Cardiac muscle cell (in vitro differentiated cells and primary cell): ENCODE measurements at places on chromosomes 7 and 10. TPM values are rescaled to one million over a fixed set of nuclear protein-coding genes. Genes with fewer than 3 reads are reported as not detected.

DNA sequence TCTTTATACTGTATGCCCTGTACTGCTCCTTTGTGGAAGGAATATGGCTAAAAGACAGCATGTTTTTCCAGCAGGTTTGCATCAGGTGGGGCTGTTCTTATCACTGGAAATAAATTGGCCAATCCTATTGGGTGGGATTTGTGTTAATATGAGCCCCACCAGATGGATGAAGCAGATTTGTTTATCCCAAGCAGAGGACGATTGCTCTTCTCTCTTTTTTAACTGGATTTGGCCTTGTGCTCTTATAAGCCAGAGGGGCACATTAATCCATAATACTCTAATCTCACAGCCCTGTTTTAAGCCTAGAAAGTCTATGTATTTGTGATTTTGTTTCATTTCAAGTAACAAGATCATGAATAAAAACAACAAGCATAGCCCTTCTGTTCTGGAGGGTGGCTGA, 240.1 kb upstream of the ADARB2 start:
- no peaks in the 10 kb centered on the region for H3K36me3 ChIP-seq
- no peak overlapping the region for H3K27ac ChIP-seq
- H3K4me3 ChIP-seq: no peak overlapping the region

DNA sequence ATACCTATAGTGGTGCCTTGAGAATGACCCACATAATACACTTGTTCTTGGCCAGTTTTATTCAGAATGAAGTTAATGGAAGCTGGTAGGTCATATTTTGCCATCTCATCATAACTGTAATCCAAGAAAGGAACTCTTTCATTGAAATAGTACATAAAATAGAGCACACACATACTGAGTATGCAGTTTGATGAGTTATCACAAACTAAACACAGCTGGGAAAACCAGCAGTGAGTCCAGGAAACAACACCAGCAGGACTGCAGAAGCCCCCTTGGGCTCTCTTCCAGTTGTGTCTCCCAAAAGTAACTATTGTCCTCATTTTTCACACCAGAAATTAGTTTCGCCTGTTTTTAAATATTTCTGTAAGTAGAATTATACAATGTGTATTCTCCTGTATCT, 19.8 kb upstream of the CH25H start:
- no peaks in the 10 kb centered on the region for H3K27me3 ChIP-seq
- DNase-seq: no peak
- no peaks in the 10 kb centered on the region for H3K36me3 ChIP-seq
- no peaks in the 10 kb centered on the region for H3K4me1 ChIP-seq
- H3K27ac ChIP-seq: no peak overlapping the region

Gene FAM25G
- total RNA-seq: not detected in 2 replicates

Gene MCM10
- total RNA-seq: 3.9 and 4.8 TPM in 2 replicates

Gene PRF1
- 0.07 TPM in 1 of 2 replicates, not detected in the other for total RNA-seq

- H3K27ac ChIP-seq: no peak overlapping the region
- no peaks in the 10 kb centered on the region for H3K27me3 ChIP-seq
- peaks cover 6% of the 10 kb centered on the region for H3K4me1 ChIP-seq
- H3K4me3 ChIP-seq: no peak overlapping the region
- no peak for DNase-seq
These were observed 15.5 kb downstream of the ZNF487 start for GRCh38 chr10:43452356-43452914.
